ENCODE measurements at places on chromosomes 16 and 17. TPM values are rescaled to one million over a fixed set of nuclear protein-coding genes. Genes with fewer than 3 reads are reported as not detected.

DNA sequence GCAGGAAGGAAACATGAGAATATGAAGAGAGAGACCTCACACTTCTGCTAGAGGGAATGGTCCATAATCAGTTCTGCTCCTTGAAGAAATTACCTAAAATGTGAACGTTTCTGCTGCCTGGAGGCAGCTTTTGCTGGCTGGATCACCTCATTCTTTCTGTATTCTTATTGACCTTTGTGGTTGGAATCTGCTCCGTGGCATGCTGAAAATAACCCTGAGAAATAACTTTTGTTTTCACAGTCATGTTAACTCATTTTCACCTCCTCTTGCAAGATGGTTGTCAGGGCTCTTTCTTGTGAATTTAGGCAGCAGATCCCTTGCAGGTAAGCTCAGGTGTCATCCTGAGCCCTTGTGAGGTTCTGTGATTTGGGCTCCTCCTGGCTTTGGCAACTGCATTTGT lies 70.2 kb downstream of the IRF8 start:
- H3K27me3 ChIP-seq, result no peaks in the 10 kb centered on the region
- H3K36me3 ChIP-seq, result no peaks in the 10 kb centered on the region
- no peak overlapping the region for H3K27ac ChIP-seq
- H3K4me3 ChIP-seq, result no peak overlapping the region
- H3K4me1 ChIP-seq, result no peaks in the 10 kb centered on the region
- DNase-seq, result peak; percentile 80

GRCh38 chr17:6098050-6098822 lies 28.1 kb downstream of the WSCD1 start:
- H3K27ac ChIP-seq, result no peak overlapping the region
- no peak overlapping the region for H3K4me3 ChIP-seq
- no peaks in the 10 kb centered on the region for H3K36me3 ChIP-seq
- DNase-seq, result no peak
- H3K27me3 ChIP-seq, result no peaks in the 10 kb centered on the region

DNA sequence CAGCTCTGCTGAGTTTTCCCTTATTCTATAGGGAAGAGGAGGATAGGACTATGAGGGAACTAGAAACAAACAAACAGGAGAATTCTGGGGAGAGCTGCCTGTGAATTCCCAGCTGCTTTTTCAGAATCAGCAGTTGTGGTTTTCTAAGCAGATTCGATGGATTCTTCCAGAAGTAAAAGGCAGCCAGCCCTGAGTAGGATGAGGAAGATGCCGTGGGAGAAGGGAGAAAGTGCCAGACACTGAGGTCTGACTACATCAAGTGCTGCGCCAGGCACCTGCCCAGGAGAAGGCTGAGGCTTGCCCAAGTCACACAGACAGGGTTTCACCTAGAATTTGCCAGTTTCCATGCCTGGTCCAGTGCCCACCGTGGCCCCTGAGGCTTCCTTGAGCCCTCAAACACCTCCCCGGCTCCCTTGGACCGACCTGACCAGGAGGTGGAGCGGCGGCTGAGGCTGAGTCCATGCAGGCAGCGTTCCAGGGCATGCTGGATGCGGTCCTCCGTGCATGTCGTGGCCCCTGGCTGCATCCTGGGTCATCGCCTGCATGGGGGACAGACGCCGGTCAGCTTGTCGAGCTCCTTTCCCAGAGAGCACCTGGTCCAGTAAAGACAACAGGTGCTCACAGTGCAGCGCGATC lies 43.6 kb upstream of the PIK3R6 start:
- no peak for DNase-seq
- peaks cover 4% of the 10 kb centered on the region for H3K4me1 ChIP-seq
- no peak overlapping the region for H3K4me3 ChIP-seq
- no peak overlapping the region for H3K27ac ChIP-seq

DNA sequence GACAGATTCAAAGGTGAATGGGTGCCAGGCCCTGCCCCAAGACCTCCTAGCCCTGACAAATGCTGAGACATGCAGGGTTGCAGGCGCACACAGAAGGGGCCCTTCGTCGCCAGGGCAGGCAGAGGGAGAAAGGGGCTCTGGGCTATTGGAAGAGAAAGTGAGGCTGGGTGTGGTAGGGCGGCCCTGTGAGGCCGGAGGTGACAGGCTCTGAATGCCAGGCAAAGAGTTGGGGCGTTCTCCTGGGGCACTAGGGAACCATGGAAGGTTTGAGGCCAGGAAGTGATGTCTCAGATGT lies 26.4 kb upstream of the NXPH3 start:
- DNase-seq, result no peak
- no peak overlapping the region for H3K4me3 ChIP-seq
- H3K36me3 ChIP-seq, result no peaks in the 10 kb centered on the region
- no peak overlapping the region for H3K27ac ChIP-seq

- peak overlapping the region; percentile 44 for H3K4me3 ChIP-seq
- H3K4me1 ChIP-seq, result peaks cover 19% of the 10 kb centered on the region
- no peak for DNase-seq
- H3K27me3 ChIP-seq, result no peaks in the 10 kb centered on the region
- H3K27ac ChIP-seq, result peak overlapping the region; percentile 82
- peaks cover 2% of the 10 kb centered on the region for H3K36me3 ChIP-seq
These were observed 2.6 kb downstream of the MXRA7 start for GRCh38 chr17:76707985-76708807.

The P3H4 gene
- 36.8 TPM for total RNA-seq

The PPY gene
- not detected for total RNA-seq

DNA sequence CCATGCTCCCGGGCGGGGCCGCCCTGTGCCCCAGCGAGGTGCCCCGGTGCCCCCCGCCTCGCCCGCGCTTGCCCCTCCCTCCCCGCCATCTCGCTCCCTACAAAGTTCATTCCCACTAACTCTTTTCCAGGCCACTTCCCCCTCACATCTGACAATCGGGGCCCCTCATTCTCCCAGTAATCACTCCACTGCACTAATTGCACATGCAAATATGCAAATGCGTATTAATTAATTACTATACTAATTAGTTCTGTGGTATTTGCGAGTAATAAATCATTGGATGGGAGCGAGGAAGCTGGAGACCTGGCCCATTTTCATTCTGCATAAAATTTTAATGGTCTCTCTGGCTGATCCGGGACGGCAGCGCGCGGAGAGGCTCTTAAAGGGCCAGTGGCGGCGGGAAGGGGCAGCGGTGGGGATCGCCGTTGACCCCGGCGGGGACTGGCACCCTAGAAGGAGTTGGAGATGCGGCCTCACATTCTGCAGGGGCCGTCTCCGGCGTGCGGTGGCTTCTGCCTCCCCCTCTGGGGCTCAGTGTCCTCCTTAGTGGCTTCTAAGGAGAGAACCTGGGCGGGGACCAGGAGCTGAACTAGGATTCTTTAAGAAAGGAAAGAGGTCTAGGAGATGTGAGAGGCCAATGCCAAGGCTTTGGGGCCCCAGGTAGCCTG lies 8.4 kb upstream of the PPP1R1B start:
- no peak for DNase-seq
- H3K27me3 ChIP-seq, result peaks cover 25% of the 10 kb centered on the region
- H3K4me3 ChIP-seq, result peak overlapping the region; percentile 53
- H3K27ac ChIP-seq, result no peak overlapping the region
- H3K4me1 ChIP-seq, result no peaks in the 10 kb centered on the region
- H3K36me3 ChIP-seq, result no peaks in the 10 kb centered on the region

DNA sequence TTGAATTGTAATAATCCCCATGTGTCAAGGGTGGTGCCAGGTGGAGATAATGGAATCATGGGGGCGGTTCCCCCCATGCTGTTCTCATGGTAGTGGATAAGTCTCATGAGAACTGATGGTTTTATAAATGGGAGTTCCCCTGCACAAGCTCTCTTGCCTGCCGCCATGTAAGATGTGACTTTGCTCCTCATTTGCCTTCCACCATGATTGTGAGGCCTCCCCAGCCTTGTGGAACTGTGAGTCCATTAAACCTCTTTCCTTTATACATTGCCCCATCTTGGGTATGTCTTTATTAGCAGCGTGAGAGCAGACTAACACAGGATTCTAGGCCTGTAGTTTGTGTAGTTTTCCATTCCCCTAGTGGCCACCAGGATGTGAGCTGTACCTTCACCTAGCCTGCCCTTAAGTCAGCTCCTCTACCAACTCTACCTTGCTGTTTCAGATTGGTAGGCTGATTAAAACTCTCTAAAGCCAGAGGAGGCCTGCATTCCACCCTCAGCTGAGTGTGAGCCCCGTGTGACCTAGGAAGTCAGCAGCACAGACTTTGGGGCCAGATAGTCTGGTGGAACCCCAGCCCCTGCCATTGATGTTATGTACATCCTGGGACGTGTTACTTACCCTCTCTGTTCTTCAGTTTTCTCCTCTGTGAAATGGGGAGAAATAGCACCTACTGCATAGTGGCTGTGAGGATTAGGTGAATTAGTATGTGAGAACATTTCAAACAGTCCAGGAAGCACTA lies 252.4 kb upstream of the CACNG5 start:
- no peak overlapping the region for H3K4me3 ChIP-seq
- H3K27me3 ChIP-seq, result no peaks in the 10 kb centered on the region

The CPNE7 gene
- total RNA-seq, result 53.0 TPM

- H3K4me3 ChIP-seq, result no peak overlapping the region
- no peaks in the 10 kb centered on the region for H3K27me3 ChIP-seq
- no peak overlapping the region for H3K27ac ChIP-seq
- H3K4me1 ChIP-seq, result no peaks in the 10 kb centered on the region
- DNase-seq, result no peak
- no peaks in the 10 kb centered on the region for H3K36me3 ChIP-seq
These were observed 101.4 kb downstream of the RBFOX3 start for GRCh38 chr17:79509490-79509889.

- DNase-seq, result no peak
- H3K4me3 ChIP-seq, result no peak overlapping the region
- H3K4me1 ChIP-seq, result peaks cover 9% of the 10 kb centered on the region
- H3K27ac ChIP-seq, result no peak overlapping the region
- no peaks in the 10 kb centered on the region for H3K27me3 ChIP-seq
- H3K36me3 ChIP-seq, result no peaks in the 10 kb centered on the region
These were observed 5.1 kb upstream of the CPNE7 start for GRCh38 chr16:89570342-89570923.

- no peak overlapping the region for H3K4me3 ChIP-seq
- no peak for DNase-seq
- H3K27ac ChIP-seq, result no peak overlapping the region
- H3K27me3 ChIP-seq, result no peaks in the 10 kb centered on the region
- peaks cover 46% of the 10 kb centered on the region for H3K36me3 ChIP-seq
- H3K4me1 ChIP-seq, result no peaks in the 10 kb centered on the region
These were observed 4.3 kb downstream of the DUS1L start for GRCh38 chr17:82061047-82061925.

- H3K27me3 ChIP-seq, result no peaks in the 10 kb centered on the region
- H3K27ac ChIP-seq, result no peak overlapping the region
- no peaks in the 10 kb centered on the region for H3K4me1 ChIP-seq
- no peak for DNase-seq
- no peak overlapping the region for H3K4me3 ChIP-seq
These were observed 665.2 kb upstream of the CDH8 start for GRCh38 chr16:62701426-62701825.

DNA sequence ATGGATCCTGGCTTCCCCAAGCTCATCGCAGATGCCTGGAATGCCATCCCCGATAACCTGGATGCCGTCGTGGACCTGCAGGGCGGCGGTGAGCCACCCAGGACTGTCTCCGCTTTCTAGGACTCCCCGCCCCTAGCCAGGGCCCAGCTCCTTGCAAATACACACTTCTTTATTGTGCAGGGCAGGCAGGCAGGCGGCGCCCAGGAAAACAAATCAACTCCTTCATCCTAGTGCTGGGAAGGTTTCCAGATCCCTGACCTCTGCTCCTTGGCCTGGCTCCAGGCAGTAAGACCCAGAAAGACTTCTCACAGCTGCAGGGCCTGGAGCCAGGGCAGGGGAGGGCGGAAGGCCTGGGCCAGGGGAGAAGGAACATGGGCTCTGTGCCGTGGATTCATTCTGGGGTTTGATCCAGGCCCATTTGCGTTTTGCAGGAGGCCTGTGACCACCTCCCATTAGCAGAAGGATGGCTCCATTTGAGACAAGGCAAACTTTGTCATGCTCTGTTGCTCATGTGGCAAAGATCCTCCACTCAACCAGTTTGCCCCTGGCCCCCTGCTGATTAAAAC lies 6.0 kb upstream of the LPCAT2 start:
- peaks cover 38% of the 10 kb centered on the region for H3K36me3 ChIP-seq
- peaks cover 36% of the 10 kb centered on the region for H3K4me1 ChIP-seq
- DNase-seq, result peak; percentile 97
- no peaks in the 10 kb centered on the region for H3K27me3 ChIP-seq

DNA sequence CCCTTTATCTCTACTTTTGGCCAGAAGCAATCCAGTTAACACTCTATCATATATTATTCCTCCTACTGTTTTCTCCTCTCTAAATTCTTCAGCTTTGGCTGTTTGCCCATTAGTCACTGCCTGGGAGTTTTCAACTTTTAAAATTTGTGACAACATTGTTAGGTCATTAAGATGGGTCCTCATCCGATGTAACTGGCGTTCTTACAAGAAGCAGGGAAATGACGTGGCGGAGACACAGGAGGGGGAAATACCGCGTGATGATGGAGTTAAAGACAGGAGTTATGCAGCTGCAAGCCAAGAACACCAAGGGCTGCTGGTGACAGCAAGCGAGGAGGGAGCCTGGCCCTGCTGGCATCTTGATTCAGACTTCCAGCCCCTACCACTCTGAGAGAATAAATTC lies 34.8 kb upstream of the CPHXL start:
- no peak overlapping the region for H3K27ac ChIP-seq
- no peak overlapping the region for H3K4me3 ChIP-seq
- no peaks in the 10 kb centered on the region for H3K27me3 ChIP-seq
- no peaks in the 10 kb centered on the region for H3K36me3 ChIP-seq
- peak; percentile 34 for DNase-seq

- H3K36me3 ChIP-seq, result no peaks in the 10 kb centered on the region
- H3K27ac ChIP-seq, result no peak overlapping the region
- peaks cover 7% of the 10 kb centered on the region for H3K27me3 ChIP-seq
- H3K4me3 ChIP-seq, result no peak overlapping the region
- DNase-seq, result no peak
These were observed 91.9 kb downstream of the CRISPLD2 start for GRCh38 chr16:84911486-84912216.

GRCh38 chr17:46894476-46895151 lies 28.3 kb upstream of the GOSR2 start:
- H3K36me3 ChIP-seq, result no peaks in the 10 kb centered on the region
- peaks cover 33% of the 10 kb centered on the region for H3K27me3 ChIP-seq
- no peak overlapping the region for H3K4me3 ChIP-seq
- H3K4me1 ChIP-seq, result no peaks in the 10 kb centered on the region

Measured in fibroblast of lung (primary cell).